DMS79 treated with DMSO at 0.1 percent for 48 hours (cell line): ENCODE measurements at places on chromosomes 16 and 17.
A peak's percentile ranks its signal among the peaks of the same experiment; 100 is the strongest.

GRCh38 chr17:45227101-45227925, 5.6 kb downstream of the FMNL1 start:
- DNase-seq = no peak

- peak; percentile 55 for DNase-seq
These were observed 17.5 kb downstream of the EMC8 start for GRCh38 chr16:85781695-85782370.

- peak; percentile 31 for DNase-seq
These were observed 367 bp downstream of the MGRN1 start for GRCh38 chr16:4624827-4625559.

DNA sequence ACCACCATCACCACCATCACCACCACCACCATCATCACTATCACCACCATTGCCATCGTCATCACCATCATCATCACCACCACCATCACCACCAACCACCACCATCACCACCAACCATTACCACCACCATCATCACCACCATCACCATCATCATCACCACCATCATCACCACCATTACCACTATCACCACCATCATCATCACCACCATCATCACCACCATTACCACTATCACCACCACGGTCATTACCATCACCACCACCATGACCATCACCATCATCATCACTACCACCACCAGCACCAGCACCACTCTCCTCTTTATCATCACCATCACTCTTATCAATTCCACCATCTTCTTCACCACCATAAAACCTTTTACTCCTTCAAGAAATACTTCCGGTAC, 1.1 kb upstream of the TMEM114 start:
- no peak for DNase-seq

GRCh38 chr17:19346351-19347255, 15.9 kb downstream of the B9D1 start:
- DNase-seq = no peak

- DNase-seq = no peak
These were observed 2.3 kb downstream of the SLC43A2 start for GRCh38 chr17:1626333-1626732.

DNA sequence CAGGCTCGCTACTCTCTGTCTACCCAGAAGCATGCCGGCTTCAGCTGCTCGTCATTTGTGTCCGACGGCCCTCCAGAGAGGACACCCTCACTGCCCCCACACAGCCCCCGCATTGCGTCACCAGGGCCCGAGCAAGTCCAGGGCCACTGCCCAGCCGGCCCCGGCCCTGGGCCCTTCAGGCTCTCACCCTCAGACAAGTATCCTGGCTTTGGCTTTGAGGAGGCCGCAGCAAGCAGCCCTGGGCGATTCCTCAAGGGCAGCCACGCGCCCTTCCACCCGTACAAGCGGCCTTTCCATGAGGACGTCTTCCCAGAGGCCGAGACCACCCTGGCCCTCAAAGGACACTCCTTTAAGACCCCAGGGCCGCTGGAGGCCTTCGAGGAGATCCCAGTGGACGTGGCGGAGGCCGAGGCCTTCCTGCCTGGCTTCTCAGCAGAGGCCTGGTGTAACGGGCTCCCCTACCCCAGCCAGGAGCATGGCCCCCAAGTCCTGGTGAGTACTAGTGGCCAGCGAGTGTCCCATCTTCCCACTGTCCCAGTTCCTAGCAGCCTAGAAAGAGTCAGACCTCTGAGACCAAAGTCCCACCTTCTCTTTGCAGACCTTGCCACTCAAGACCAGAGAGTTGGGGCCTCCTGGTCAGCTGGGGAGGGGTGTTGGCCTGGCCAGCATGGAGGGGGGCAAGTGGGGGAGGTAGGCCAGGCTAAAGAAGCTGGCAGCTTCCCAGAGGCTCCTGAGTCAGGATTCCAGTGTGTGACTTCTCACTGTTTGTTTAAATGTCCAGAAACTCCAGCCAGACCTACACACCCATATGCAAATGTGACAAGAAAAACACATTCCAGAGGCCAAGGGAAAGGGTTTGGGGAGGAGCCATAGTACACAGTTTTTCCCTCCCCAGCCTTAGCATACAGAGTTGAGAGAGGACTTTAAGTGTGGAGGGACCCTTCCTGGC, 18.6 kb downstream of the FOXN1 start:
- DNase-seq = no peak
